ENCODE measurements at places on chromosomes 1 and 21.

DNA sequence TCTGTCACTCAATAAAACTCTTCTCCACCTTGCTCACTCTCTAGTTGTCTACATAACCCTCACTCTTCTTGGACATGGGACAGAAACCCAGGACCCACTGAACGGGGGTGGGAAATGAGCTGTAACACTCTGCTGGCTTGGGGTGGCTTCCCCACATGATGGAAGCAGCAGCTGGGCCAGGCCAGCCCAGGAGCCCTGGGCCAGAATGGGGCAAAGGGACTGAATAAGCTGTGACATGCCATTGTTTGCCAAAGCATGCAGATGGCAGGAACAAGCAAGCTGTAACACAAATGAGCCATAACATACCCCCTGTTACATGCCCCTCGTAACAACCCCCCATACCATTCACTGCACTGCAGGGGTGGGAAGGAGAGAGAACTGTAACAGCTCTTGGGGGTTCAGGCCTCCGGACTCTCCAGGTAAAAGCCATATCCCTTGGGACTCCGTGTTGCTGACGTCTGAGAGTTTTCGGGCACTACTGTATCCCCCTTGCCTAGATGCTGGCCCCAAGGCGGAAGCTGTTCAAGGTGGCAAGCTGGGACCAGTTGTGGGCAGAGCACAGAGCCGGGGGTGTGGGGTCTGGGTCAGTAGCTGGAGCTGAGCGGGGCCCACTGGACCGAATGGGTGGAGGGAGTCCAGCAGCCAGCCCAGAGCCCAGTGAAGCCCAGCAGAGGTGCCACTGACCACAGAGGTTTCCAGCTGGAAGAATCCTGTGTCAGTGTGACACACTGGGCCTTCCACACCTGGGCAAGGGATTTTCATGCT lies 56.1 kb upstream of the DMRTB1 start:
- DNase-seq = no peak

GRCh38 chr1:8217011-8217711 lies 100.8 kb upstream of the SLC45A1 start:
- DNase-seq = peak; percentile 4

DNA sequence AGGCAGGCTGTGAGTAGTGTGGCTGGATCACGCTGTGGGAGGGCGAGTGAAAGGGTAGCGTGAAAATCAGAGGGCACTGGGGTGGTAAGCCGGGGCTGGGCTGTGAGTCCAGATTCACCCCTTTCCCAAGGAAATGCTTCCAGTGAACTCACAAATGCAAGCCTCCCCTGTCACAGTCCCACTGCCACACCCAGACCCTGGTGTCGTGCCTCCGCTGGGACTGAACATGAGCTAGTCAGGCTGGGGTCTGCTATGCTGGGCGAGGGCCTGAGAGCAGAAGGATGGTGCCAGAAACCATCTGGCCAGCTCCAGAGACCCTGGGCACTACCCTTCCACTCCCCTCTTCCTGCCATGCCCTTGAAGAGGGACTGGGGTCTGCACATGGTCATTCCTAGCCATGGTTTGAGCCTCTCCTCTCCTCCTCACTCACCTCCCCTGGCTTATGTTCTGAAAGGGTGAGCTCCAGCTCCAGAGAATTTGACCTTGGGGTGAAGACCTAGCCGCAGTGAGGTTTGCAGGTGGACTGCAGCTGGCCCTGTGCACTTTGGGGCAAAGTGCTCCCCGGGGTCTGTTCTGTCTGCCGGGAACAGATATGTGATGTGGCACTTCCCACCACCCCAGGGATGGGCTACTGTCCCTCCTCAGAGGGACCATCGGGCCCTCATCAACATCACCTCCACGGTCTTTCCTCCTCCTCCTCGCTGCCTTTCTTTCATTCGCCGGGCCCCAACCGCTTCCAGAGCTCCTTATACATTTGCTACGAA lies 365.6 kb downstream of the RPS6KC1 start:
- no peak for DNase-seq

GRCh38 chr1:85756864-85757263 lies 48.6 kb upstream of the ZNHIT6 start:
- DNase-seq = no peak

DNA sequence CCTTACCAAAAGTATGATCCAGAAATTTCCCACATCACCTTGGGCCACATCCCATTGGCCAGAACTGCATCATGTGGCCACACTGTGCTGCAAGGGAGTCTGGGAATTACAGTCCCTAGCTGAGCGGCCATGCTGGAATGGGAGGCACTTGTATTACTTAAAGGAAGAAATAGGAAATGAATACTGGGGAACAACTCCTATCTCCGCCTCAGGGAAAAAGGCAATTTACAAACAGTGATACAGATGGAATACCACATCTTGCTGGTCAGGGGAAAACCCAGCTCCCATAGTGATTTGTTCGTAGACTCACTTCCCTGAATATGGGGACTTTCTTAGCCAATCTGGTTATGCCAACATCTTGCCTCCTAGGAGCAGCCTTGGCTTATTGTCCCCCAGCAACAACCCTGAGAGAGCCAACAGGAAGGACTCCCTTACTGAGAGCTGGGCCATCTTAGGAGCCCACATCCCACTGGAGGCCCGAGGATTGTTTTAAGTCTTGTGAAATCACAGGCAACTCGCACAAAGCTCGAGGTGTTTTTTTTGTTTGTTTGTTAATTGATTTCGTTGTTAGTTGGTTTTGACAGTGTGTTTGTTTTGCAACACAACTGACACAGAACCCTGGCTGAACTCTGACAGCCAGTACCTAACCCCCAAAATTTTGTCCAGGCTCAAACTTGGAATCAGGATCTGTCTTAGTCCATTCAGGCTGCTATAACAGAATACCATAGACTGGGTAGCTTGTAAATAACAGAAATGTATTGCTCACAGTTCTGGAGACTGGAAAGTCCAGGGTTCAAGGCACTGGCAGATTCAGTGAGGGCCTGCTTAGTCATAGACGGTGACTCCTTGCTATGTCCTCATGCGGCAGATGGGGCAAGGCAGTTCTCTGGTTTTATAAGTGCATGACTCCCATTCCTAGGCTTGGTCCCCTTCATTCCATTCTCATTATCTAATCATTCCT lies 14.9 kb downstream of the CDA start:
- no peak for DNase-seq

- DNase-seq = no peak
These were observed 30.9 kb downstream of the CCN1 start for GRCh38 chr1:85611425-85611824.

GRCh38 chr1:117284399-117285215 lies 73.9 kb upstream of the VTCN1 start:
- no peak for DNase-seq

GRCh38 chr1:36982709-36983108 lies 51.6 kb downstream of the GRIK3 start:
- no peak for DNase-seq

DNA sequence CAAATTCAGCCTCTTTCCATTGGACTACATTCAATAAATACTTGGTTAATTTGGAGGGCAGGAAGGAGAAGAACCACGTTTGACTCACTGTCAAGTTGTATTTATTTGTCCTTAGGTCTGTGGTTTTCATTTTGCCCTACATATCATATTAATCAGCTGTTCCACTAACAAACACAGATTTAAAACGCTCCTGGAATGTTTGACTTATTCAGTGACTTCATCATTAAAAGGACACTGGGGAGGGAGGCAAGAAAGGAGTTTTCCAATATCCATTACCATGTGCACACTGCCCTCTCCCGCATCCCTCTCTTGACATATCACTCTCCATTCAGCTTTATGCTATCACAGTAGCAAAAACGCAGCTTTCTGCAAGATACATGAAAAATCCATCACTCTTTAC lies 98.2 kb upstream of the C1orf87 start:
- DNase-seq = no peak

GRCh38 chr1:245837718-245838117 lies 669.4 kb downstream of the SMYD3 start:
- DNase-seq = no peak

GRCh38 chr1:183270541-183271141 lies 84.6 kb downstream of the LAMC2 start:
- DNase-seq = no peak

- no peak for DNase-seq
These were observed 134.0 kb downstream of the LRIG2 start for GRCh38 chr1:113207019-113207418.

GRCh38 chr1:26324550-26324949 lies 6.8 kb downstream of the CD52 start:
- DNase-seq = no peak

- DNase-seq = no peak
These were observed 1352.0 kb downstream of the BRINP3 start for GRCh38 chr1:189125694-189126093.

- DNase-seq = no peak
These were observed 243.0 kb upstream of the MAP1LC3C start for GRCh38 chr1:242241936-242242335.

DNA sequence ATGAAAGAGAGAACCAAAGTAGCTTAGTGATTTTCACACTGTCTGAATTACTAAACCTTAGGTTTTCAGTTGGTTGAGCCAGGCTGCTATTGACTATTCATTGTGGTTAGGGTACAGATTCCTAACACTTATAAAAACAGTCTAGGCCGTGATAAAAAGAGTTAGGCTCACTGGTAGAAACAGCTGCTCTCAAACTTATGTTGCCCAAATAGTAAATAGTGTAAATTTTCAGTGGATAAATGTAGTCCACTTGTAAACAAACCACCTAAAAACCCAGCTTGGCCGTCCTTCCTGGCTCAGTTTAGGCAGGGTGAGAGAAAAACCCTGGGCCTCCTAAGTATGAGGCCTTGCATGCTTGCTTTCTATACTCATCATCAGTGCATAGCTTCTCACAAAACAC lies 34.9 kb downstream of the ARID1A start:
- DNase-seq = no peak

DNA sequence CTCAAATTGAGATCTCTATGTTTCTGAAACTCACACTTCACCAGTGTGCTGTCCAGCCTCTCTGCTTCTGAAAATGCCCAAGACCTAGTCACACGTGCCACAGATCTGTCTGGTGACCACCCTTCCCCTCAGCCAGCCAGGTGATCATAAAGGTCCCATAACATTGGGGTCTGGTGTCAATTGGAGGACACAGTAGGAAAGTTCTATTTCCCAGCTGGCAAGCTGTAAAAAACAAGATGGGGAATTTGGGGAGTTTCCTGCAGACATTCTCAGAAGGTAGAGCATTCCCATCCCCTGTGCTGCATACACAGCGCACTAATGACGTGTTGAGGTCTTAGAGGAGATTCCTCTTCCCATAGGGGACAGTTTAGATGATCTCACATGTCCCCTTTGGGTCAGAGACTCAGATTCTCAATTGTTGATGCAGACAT lies 50.1 kb downstream of the RPS6KA1 start:
- DNase-seq = no peak

Data from stimulated activated CD4-positive, alpha-beta T cell treated with anti-CD3 and anti-CD28 coated beads, Interleukin-1b, Interleukin-23, amount 100 ng/mL, for 1 hour (primary cell).